ENCODE measurements at places on chromosomes 4 and X. TPM values are rescaled to one million over a fixed set of nuclear protein-coding genes. Genes with fewer than 3 reads are reported as not detected.

DNA sequence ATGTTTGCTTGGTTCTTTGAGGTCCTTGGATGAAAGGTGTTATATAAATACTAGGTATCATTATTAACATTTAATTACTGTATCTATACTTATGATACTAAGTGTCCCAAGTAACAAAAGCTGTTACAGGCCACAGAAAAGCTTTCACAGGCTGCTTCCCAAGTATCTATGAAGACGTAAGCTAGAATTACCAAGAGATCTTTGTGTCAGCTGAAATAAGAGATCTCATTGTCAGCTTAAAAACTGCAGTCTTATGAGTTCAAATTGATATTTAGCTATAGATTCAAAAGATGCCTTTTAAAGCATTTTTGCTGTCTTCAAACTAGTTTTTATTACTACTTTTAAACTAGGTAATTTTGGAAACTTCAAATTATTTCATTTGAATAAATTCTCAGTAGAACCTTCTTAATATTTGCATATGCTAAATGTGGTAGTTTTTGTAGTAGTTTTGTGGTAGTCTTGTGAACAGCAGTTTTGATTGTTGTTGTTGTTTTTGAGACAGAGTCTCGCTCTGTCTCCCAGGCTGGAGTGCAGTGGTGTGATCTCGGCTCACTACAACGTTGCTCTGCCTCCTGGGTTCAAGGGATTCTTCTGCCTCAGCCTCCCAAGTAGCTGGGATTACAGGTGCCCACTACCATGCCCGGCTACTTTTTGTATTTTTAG is 170.0 kb upstream of the RPL34 start:
- no peak for DNase-seq
- H3K27me3 ChIP-seq = no peaks in the 10 kb centered on the region
- no peak overlapping the region for H3K4me3 ChIP-seq
- no peaks in the 10 kb centered on the region for H3K36me3 ChIP-seq

DNA sequence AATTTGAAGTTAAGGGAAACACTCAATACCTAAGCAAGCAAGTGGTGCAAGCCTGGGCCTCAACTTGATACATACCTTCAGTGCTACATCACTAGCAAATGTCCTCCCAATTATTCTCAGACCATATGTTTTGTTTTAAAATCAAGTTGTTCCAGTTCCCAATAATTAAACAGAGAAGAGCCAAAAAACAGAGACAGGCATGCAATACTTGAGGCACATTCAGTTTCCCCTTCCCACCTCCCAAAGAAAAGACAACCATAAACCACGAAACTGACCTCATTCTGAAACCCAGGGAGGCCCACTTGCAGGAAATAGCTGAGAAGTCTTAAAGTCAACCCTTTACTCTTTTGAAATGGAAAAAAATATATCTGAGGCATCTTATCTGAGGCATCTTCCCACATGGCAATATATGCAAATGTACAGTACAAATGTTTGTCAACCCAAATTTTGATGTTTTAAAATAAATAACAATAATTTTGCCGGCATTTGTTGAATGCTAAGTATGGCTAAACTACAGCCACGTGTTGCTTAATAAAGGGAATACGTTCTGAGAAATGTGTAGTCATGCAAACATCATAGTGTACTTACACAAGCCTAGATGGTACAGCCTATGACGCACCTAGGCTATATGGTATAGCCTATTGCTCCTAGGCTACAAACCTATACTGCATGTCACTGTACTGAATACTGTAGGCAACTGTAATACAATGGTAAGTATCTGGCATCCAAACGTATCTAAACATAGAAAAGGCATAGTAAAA is 147.5 kb downstream of the TSPAN5 start:
- H3K27me3 ChIP-seq = no peaks in the 10 kb centered on the region
- no peak for DNase-seq
- H3K4me1 ChIP-seq = no peaks in the 10 kb centered on the region
- no peaks in the 10 kb centered on the region for H3K36me3 ChIP-seq

DNA sequence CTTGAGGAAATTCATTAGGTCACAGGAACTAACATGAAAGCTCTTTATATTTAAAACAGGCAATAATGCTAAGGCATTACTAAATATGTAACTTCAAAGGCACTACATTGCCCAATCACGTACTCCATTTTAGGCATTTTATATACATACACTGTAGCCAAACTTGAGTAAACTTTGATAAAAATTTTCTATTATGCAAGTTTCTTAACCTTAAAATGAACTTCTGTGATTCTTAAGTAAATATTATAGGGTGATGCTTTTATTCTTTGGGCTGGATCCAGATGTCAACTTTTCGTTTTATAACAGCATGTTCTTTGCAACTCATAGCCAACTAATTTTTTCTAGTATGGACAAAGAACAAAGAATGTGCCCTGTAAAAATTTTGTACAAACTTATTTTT is 28.3 kb upstream of the MAP9 start:
- DNase-seq = no peak
- no peaks in the 10 kb centered on the region for H3K27me3 ChIP-seq
- H3K4me1 ChIP-seq = no peaks in the 10 kb centered on the region
- no peaks in the 10 kb centered on the region for H3K36me3 ChIP-seq

DNA sequence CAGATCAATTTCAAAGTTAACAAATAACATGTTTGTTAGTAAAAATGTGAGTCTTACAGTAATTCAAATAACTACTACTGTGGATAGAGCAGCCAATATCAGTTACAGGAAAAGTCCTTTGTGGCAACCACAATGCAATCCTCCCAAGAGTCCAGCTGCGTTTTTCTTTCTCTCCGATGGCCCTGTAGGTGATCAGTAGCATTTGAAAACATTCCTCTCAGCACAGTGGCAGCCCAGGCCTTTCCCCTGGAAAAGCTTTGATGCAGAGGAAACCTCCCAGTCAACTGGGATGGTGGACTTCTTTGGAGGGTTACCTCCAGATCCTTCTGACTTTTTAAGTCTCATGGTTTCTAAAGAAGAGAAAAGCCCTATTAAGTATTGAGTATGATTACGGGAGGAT is 18.0 kb upstream of the PDZD4 start:
- no peak overlapping the region for H3K4me3 ChIP-seq
- no peaks in the 10 kb centered on the region for H3K36me3 ChIP-seq
- H3K4me1 ChIP-seq = no peaks in the 10 kb centered on the region
- no peaks in the 10 kb centered on the region for H3K27me3 ChIP-seq
- DNase-seq = no peak

- no peaks in the 10 kb centered on the region for H3K36me3 ChIP-seq
- H3K4me3 ChIP-seq = no peak overlapping the region
- H3K4me1 ChIP-seq = no peaks in the 10 kb centered on the region
- no peak for DNase-seq
These were observed 1052.6 kb downstream of the ADGRL3 start for GRCh38 chr4:62252728-62253127.

DNA sequence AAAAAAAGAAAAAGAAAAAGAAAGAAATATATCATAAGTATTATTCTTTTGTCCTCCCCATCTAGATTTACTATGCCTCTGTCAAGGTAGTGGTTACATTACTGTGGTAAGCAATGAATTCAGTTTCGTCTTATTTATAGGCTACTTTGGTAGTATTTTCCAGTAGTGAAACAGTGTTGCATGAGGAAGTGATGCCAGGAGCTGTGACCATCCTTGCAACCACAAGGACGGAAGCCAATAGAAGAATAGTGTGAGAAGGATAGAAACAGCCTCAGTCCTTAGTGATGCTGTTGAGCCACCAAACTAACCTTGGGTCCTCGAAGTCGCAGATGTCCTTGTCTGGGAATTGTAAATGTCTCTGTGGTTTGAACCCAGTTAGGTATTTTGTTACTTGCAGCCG is 328.5 kb downstream of the PPP3CA start:
- H3K27me3 ChIP-seq = no peaks in the 10 kb centered on the region
- H3K27ac ChIP-seq = no peak overlapping the region
- no peak overlapping the region for H3K4me3 ChIP-seq
- H3K4me1 ChIP-seq = no peaks in the 10 kb centered on the region
- DNase-seq = no peak

DNA sequence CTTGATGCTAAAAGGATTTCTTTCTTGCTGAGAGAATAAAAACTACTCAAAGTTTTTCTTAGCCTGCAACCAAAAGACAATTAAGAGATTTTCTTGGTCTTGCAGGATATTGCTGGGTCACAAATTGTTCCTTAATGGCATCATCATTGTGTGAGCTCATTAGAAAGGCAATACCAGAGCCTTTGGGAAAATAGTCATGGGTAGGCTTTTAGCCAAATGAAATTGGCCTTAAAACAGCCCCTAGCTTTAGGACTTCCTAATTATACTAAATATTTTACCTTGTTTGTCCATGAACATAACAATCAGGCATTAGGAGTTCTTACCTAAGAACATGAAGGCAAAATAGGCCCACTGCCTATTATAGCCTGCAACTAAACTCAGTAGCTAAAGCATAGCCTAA is 10.4 kb upstream of the FAM13A start:
- no peak overlapping the region for H3K27ac ChIP-seq
- H3K27me3 ChIP-seq = no peaks in the 10 kb centered on the region
- no peaks in the 10 kb centered on the region for H3K36me3 ChIP-seq
- no peak overlapping the region for H3K4me3 ChIP-seq
- H3K4me1 ChIP-seq = no peaks in the 10 kb centered on the region

DNA sequence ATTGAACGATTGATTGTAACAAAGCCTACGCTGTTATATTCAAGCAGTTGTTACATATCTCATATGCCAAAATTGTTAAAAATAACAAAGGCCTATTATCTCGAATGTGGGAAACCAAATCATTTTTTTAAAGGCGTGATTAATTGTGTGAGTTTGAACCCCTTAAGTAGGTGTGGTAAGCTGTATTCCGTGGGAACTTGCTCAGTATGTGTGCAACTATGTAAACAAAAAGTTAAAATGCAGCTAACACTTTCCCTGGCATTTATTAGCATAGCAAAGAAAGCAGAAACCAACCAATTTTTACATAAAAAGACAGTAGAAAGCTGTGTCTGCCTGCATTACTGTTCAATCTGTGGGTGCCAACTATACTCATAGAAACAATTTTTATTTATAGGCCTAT is 166.0 kb upstream of the HAND2 start:
- H3K36me3 ChIP-seq = no peaks in the 10 kb centered on the region
- H3K4me3 ChIP-seq = no peak overlapping the region
- no peaks in the 10 kb centered on the region for H3K4me1 ChIP-seq
- DNase-seq = no peak
- no peaks in the 10 kb centered on the region for H3K27me3 ChIP-seq
- H3K27ac ChIP-seq = no peak overlapping the region

GRCh38 chr4:114807357-114807756 is 208.8 kb downstream of the UGT8 start:
- no peak for DNase-seq
- no peak overlapping the region for H3K27ac ChIP-seq
- no peaks in the 10 kb centered on the region for H3K27me3 ChIP-seq
- no peak overlapping the region for H3K4me3 ChIP-seq
- H3K4me1 ChIP-seq = no peaks in the 10 kb centered on the region
- no peaks in the 10 kb centered on the region for H3K36me3 ChIP-seq

- no peaks in the 10 kb centered on the region for H3K4me1 ChIP-seq
- no peak overlapping the region for H3K4me3 ChIP-seq
- DNase-seq = no peak
- H3K36me3 ChIP-seq = no peaks in the 10 kb centered on the region
These were observed 168.4 kb upstream of the EDNRA start for GRCh38 chr4:147312376-147313046.

- H3K27me3 ChIP-seq = no peaks in the 10 kb centered on the region
- H3K4me1 ChIP-seq = no peaks in the 10 kb centered on the region
- H3K36me3 ChIP-seq = no peaks in the 10 kb centered on the region
These were observed 56.9 kb downstream of the KDR start for GRCh38 chr4:55068522-55068921.

- no peak for DNase-seq
- H3K4me3 ChIP-seq = no peak overlapping the region
These were observed 128.0 kb downstream of the C4orf33 start for GRCh38 chr4:129223945-129224344.

Gene HTR2C
- not detected for total RNA-seq

Gene FATE1
- not detected for total RNA-seq

Gene PDLIM3
- total RNA-seq = 0.98 TPM

Gene H2BW2
- total RNA-seq = not detected

Gene SORCS2
- 1.3 TPM for total RNA-seq

Gene PLAC8
- total RNA-seq = 63.2 TPM

Gene IBSP
- total RNA-seq = not detected

Gene UGT8
- total RNA-seq = not detected

Gene IRAK1
- 35.6 TPM for total RNA-seq

Gene TCEAL6
- total RNA-seq = not detected

Gene KDR
- 29.5 TPM for total RNA-seq

Gene AKAP14
- not detected for total RNA-seq

Gene EXOC1L
- total RNA-seq = not detected

Data from liver (tissue), 10 donors.